ENCODE measurements at places on chromosomes 5 and 9.

- no peak for DNase-seq
Observed at GRCh38 chr5:83277953-83278352, 193.6 kb upstream of the VCAN start.

DNA sequence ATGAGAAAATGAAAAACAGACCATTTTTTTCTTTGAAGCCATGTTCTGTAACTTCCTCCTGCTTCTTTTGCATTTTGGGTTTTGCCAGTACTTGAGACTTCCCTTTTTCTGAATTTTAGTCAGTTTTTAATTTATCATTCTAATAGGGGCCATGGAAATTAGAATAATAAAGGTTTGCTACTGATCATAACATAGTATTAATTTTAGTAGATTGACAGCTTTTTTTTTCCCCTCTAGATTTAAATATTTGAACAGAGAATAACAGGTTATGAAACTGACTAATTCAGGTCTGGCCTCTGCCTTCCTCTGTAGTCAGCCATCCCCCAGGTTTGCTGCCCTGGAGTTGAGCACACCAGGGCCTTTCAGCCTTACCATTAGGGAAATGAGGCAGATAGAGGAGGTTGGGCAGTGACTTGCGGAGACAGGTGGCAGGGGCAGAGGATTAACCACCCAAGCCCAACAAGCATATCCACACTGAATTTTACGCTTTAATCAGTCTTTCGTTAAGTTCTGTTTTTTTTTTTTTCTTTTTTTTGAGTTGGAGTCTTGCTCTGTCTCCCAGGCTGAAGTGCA is 80.1 kb upstream of the TNFAIP8 start:
- no peak for DNase-seq

DNA sequence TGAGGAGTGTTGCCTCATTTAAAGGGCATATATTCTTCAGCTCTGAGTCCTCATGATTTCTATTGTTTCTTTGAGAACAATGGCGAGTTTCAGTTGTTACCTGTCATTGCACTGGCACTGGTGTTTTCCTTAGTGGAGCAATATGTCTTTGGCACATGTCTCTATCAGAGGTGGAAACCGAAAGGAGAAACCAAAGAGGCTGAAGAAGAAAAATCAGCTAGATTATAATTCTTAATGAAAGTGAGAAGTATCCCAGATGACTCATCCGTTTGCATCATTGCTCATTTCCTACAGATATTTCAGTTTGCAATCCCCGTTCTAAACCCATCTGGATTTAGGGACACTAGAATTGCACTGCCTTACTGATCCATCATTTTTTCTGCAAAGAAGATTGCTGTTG is 324.6 kb downstream of the TMEM232 start:
- DNase-seq, result no peak

- DNase-seq, result no peak
Observed at GRCh38 chr5:145946112-145946861, 9.9 kb downstream of the SH3RF2 start.

GRCh38 chr5:109421956-109422355 is 12.2 kb upstream of the PJA2 start:
- DNase-seq, result no peak

DNA sequence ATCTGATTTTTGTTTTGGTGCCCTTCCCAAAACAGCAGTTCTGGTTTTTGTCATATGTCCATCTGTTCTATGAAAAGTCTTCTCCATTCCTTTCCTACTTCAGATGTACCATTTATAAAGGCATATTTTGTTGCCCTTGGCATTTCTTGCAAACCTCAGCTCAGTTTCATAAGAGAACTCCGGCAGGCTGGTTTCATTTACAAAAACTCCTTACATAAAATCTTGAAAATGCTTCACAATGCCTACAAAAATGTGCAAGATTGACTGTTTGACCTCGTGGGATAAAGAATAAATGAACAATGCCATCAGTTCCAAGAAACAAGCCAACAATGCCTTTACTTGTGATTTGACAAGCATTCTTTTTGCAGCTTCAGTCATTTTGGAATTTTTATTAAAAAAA is 39.1 kb upstream of the CTNNAL1 start:
- DNase-seq, result no peak

GRCh38 chr5:178078197-178079010 is 34.9 kb upstream of the N4BP3 start:
- no peak for DNase-seq

DNA sequence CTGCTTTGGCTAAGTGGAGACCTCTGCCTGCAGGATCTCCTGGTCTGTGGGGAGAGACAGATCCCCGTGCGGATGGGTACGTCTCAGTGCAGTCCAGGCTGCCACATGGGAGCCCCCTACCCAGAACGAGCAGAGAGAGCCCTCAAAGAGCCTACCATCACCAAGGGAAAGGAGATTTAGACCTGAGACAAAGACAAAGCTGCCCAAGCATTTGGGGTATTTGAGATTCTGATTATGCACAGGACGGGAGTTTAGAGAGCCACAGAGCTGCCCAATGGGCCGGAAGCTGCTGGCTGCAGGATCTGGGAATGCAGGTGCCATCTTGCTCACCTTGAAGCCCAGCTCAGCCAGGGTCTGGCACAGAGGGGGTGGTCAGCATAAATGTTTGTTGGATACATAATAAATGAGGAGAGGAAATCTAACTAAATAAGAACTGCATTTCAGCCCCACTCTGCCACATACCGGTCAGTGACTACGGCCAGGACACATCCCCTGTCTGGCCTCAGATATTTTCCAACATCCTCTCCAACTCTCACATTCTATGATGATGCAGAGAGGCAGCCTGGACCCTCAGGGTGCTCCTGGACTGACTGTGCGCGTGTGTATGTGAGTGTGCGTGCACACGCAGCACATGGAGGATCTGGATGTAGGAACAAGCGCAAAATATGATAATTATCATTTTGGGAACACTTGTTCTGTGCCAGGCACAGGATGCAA is 157.8 kb downstream of the FGF18 start:
- DNase-seq, result no peak

- no peak for DNase-seq
Observed at GRCh38 chr5:16057277-16057676, 122.3 kb downstream of the MARCHF11 start.

GRCh38 chr5:170720179-170720578 is 63.3 kb upstream of the GABRP start:
- no peak for DNase-seq

- no peak for DNase-seq
Observed at GRCh38 chr5:77316871-77317661, 106.6 kb downstream of the PDE8B start.

GRCh38 chr5:115535479-115536035 is 9.0 kb downstream of the FEM1C start:
- no peak for DNase-seq

GRCh38 chr5:140109018-140109758 is 4.7 kb upstream of the PURA start:
- DNase-seq, result no peak
